ENCODE measurements at places on chromosomes 16 and 17.

GRCh38 chr16:88706965-88707826, 893 bp downstream of the CTU2 start:
- DNase-seq = no peak

DNA sequence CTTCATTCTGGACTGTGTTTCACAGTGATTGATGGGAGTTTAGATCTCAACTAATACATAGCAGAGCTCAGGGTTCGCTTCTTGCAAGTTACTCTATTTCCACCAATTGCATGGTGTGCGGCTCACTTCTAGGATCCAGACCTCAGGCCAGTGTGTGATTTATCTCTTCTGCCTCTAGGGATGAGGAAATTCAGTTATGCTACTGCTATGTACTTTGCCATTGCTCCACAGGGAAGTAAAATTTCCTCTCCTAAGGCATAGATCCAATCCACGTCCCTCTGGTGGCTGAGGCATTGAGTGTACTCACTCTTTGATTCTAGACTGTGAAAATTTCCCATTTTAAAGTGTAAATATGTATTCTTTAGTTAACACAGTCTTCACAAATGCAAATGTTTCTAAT, 214.1 kb downstream of the HS3ST3B1 start:
- DNase-seq = no peak

DNA sequence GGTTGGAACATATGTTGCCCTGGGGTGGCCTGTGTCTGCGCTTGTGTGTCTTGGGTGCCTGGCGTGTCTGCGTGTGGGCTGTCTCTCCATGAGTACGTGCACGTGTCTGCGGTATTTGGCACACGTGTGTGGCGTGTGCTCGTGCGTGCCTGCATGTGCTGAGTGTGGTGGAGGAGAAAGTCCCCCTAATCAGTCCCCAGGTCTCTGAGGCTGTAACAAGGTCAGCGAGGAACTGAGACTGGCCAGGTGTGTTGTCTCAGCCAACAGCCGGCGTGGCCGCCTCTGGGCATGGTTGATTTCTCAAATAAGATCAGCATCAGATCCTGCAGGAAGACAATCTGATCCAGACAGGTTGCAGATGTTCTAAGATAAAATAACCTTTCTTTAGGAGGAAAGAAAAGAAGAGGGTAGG, 3.5 kb upstream of the CPNE7 start:
- no peak for DNase-seq

- DNase-seq = no peak
Measured at GRCh38 chr17:15479703-15480102, 12.3 kb upstream of the CDRT4 start.

DNA sequence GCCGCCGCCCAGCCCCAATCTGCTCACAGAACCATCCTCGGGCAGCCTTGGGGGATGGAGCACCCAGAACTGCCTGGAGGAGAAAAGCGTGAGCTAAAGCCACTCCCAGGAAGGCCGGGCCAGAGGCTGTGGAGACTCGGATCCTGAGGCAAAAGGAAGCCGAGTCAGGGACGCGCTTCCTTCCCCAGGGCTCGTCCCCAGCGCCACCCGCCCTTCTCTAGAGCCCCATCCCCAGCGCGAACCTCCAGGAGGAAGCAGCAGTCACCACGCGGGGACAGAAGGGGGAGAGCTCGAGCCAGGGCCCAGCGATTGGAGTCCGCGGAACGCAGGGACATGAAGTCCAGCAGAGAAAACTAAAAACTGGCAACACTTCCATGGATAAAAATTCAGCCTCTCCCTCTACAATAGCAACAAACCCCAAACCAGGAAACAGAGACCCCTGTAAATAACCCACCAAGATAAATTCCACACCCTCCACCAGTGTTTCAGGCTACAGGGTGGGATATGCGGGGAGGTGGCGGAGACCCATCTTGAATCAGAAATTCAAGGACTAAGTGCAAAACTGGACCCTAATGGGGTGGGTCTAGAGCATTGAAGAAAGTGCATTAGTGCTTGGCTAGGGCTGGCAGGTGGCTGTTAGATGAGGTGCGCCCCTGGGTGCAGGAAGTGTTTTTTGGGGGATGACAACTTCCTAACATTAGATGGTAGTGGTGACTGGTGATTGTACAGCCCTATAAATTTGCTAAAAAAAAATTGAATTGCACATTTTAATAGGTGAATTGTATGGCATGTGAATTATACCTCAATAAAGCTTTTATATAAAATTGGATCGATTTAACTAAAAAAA, 116.1 kb upstream of the METRNL start:
- DNase-seq = peak; percentile 74

DNA sequence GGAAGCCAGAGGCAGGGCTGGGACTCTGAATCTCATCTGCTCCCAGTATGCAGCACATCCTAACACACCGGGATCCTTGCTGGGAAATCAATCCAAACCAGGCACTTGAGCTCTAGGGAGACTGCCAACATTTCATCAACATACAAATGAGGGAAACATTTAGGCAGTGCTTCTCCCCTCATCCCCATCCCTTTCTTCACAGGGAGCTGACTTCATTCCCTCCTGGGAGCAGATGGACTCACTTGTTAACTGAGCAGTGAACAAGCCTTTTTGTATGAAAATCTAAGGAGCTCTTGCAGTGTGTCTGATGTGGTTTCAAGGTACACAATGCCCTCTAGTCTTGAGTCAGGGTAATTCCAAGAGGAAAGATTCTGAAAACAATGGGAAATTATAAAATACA, 96.3 kb downstream of the TMEM114 start:
- no peak for DNase-seq

- DNase-seq = no peak
Measured at GRCh38 chr16:49369651-49370611, 3.7 kb upstream of the C16orf78 start.

- DNase-seq = no peak
Measured at GRCh38 chr17:14813649-14814370, 451.3 kb downstream of the PMP22 start.

DNA sequence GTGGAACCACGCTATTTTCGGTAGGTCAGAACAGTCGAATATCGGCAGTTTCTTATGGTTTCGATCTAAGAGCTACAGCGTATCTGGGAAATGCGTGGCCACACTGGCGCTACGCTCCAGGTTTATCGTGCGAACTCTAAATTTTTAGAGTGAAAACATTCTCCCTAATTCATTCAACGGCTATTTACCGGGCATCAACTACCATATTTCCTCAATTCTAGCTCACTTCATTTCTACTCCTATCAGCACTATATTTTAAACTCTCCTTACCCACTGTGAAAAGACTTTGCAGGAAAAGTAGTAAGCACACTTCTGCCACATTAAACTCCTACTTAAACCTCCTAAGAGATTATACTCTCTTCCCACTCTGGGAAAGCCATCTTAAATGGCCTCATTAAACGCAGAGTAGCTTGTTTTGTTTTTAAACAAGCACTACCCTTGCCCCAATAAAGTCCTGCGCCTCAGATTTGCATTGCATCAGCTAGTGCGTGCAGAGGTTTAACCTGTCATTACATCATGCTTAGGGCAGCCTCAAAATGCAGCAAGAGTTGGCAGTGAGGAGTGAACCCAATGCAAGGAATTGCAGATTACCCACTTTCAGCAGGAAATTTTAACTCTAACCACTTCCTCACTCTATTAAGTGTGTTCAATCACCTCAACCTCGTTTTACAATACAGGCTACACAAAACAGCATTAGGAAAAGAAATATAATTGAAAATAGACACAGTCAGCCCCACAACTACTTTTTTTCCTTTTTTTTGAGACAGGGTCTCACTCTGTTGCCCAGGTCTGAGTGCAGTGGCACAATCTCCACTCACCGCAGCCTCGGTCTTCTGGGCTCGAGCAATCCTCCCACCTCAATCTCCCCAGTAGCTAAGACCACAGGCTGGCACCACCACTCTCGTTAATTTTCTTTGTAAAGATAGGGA, 18.8 kb downstream of the SIAH1 start:
- no peak for DNase-seq

DNA sequence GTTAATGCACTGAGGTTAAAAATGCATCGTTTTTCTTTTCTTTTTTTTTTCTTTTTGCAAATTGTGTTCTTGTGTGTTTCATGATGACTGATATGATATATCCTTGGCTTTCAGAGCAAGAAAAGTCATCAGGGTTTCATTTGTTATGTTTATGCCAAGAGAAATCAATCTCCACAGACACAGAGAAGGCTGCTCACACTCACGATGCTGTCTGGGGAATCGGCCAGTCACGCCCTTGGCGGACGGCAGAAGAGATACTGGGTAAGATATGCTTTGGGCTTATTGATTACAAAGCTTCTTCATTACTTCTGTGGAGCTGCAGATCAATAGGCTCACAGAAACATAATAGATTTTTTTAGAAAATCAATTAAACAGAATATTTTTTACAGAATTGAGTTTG, 42.2 kb upstream of the TNRC6C start:
- no peak for DNase-seq

DNA sequence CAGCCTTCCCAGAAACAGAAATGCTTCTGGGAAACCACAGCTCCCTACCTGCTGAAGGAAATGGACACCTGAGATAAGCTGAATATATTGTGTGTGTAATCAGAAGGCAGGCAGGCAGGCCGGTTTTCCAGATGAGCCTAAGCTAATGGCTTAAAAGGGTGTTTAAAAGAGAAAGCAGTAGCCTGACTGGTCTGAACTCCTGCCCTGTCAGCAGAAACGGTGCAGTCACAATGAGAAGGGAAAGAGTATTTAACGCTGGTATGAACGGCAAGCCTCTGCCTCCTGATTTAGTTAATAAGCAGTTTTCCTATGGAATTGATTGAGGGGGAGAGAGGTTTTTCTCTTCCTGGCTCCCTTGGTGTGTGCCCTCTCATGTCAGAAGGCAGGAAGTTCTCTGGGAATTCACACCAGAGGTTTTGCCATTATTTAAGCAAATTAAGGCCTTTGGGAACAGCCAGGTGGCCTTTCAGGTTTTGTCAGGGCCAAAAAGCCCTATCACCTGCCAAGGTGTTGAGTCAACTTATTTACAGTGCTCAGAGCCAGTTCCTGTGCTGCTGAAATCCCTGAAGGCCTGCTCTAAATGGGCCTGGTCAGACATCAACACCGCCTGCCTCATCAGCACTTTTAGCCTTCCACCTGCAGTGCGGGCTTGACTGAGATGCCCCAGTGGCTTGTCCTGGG, 41.6 kb downstream of the CDH1 start:
- DNase-seq = no peak

GRCh38 chr16:87041286-87041685, 275.9 kb downstream of the C16orf95 start:
- no peak for DNase-seq

- DNase-seq = no peak
Measured at GRCh38 chr17:54982399-54982798, 13.8 kb downstream of the STXBP4 start.

GRCh38 chr17:78349891-78350642, 9.8 kb downstream of the SOCS3 start:
- DNase-seq = no peak

Data from posterior cingulate gyrus (tissue), 11 donors.